ENCODE measurements at places on chromosomes 16 and 17.

GRCh38 chr16:89289428-89290395, 72.2 kb downstream of the ZNF778 start:
- DNase-seq, result peak; percentile 90

DNA sequence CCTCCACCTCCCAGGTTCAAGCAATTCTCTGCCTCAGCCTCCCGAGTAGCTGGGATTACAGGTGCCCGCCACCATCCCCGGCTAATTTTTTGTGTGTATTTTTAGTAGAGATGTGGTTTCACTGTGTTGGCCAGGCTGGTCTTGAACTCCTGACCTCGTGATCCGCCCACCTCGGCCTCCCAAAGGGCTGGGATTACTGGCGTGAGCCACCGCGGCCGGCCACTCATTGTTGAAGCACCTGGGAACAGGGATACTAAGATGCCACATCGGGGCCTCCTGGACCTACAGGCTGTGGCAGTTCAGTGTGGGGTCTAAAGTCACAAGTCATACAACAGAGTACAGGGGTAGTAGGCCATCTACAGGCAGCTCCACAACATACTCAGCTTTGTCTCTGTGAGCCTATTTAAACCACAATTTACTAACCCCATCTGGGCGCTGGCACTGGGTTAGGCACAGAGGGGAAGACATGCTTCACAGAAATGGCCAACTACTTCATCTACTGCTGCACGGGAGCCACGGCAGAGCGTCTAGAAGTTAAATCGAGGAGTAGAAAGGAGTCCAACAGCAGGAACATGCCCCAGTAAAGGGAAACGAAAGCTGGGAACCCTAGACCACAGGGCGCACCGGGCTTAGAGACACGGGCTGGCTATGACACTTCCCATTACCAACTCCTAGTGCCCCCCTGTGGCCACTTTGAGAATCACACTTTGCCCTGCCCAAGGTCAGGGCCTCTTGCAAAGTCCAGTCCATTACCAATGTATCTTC, 4.3 kb downstream of the VAMP2 start:
- peak; percentile 96 for DNase-seq

GRCh38 chr17:76196675-76197074, 43.6 kb downstream of the RNF157 start:
- DNase-seq, result no peak

GRCh38 chr17:40317345-40317873, 8.4 kb downstream of the RARA start:
- no peak for DNase-seq

DNA sequence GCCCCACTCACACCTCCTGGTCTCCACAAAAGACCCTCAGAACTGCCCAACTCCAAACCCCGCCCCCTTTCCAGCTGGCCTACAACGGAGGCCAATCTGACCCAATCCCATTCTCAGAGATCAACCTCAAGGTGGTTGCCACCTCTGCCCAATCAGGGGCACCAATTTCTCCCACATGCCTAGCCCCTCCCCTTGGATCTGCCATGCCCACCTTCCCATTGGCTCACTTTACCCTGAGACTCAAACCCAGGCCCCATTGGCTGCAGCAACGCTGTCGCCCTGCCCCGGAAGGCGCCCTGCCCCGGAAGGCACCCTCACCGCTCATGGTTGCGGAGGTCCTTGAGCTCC, 10.6 kb downstream of the ZNF668 start:
- DNase-seq, result peak; percentile 60

DNA sequence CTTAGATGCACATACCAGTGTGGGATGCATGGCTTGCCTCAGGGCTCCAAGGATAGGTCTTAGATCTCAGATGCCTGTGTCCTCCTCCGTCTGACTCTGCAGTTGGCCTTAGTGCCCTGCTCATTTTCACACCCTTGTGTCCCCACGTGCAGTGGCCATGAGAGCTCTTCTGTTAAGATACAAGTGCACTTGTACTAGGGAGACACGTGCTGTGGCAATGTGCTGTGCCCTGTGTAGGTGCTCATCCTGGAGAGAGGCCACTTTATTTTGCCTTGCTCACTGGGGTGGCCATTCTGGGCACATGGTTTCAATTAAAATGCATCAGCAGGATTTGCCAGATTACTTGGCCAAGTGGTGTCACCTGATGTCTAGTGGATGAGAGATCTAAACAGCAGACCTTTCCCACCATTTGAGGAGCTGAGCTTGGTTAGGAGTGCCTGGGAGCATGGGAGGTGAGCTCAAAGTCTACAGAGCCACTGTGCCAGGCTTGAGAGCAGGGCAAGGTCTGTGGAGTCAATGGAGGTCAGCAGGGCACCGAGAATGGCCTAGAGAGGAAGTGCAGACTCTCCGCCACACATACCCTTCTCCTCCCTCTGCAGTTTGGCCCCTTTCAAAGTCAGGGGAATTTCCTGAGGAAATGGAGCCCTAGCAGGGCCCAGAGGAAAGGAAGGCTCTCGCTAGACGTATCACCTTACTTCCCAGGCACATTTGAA, 25.2 kb upstream of the SMPD3 start:
- DNase-seq, result no peak
